ENCODE measurements at places on chromosomes 5 and 9.
A peak's percentile ranks its signal among the peaks of the same experiment; 100 is the strongest.

GRCh38 chr9:105405514-105406131 is 42.2 kb upstream of the FSD1L start:
- peak; percentile 20 for DNase-seq

DNA sequence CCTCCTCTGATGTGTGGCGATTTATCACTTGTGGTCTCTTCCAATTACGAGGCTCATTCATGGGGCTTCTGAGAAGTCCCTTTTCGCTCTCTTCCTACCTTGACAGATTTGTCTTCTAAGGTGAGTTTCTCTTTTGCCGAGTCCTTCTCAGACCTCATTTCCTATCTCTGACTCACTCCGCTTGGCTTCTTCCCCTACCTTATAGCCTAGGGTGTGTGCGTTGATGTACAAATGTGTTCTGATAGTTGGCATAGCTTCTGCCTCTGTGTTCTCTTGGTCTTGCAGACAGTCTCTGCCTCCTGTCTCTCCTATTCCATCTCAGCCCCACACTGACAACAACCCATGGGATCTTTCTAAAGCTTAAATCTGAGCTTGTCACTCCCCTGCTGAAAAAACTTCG is 56.9 kb upstream of the SHB start:
- no peak for DNase-seq

GRCh38 chr9:75906531-75906930 is 16.1 kb downstream of the PCSK5 start:
- no peak for DNase-seq

- peak; percentile 75 for DNase-seq
Observed at GRCh38 chr5:82004511-82004910, 32.7 kb downstream of the ATG10 start.

GRCh38 chr9:131045300-131046092 is 36.5 kb downstream of the LAMC3 start:
- DNase-seq: peak; percentile 49

DNA sequence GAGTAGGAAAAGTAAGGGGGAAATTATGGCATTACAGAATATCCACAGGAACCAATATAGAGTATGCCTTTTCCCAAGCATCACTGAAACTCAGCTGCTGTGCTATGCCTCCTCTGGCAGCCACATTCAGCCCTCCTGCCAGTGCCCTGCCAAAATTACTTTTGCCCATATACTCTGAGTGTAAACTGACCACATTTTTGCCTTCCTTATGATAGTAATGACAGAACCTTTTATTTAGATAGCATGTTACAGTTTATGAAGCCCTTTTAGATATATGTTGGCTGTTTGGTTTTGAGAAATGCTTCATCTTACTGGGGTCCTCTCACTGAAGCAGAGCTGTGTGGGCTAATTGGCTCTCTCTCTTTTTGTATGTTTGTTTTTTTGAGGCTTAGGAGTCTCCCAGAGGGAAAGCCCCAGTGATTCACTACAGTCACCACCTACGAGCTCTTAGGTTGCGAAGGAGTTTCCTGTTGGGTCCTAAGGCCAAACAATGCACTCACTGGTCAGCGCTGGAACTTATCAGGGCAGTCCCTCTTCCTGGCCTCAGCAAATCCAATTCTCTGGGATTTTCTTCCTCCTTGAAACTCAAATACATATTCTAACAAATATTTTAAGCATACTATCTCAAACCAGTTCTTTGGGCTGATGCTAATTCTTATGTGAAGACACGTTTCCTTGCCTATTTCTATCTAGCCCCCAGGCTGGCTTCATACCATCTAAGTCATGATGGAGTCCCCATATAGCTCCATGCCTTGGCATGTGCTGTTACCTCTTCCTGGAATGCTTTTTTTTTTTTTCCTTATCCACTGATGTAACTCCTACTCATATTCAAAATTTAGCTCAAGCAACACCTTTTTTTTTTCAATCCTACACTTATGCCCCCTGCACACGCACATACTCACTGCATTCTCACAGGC is 3.7 kb downstream of the PHF24 start:
- peak; percentile 84 for DNase-seq

- DNase-seq: no peak
Observed at GRCh38 chr5:133397348-133397747, 215.0 kb downstream of the FSTL4 start.

DNA sequence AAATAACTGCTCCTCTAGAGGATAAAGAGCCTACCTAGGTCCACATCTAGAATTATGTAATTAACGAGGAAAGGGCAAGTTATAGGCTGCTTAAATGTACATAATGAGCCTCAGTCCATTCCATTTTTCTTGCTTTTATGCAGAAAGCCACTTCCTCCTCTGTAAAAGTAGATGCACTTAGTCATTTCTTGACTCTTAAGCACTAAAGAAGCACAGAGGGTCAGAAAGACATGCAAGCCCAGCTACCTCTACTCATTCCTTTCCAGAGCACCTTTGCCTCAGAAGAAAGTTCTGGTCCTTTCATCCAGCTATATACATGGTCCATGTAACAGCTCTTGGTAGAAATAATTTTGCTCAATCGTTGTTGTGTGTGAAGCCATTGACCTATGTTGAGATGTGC is 308.0 kb upstream of the NREP start:
- no peak for DNase-seq

DNA sequence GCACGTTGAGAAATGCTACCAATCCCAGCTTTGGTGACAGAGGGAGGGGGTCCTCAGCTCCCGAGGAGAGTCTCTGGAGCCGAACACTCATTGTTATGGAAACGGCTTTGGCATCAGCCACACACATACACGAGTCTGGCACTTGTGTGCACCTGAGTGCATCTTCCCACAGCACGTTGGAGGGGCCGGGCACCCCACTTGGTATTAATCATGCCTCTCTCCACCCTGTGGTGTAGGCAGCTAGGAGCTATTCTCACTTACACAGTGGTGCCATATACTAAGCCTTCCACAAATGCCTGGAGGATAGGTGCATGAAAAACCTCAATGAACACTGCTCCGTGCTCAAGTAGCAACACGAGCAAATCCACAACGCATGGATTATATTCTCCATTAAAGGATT is 133.9 kb upstream of the PANK3 start:
- DNase-seq: no peak

- no peak for DNase-seq
Observed at GRCh38 chr5:131196331-131196730, 25.6 kb downstream of the LYRM7 start.

DNA sequence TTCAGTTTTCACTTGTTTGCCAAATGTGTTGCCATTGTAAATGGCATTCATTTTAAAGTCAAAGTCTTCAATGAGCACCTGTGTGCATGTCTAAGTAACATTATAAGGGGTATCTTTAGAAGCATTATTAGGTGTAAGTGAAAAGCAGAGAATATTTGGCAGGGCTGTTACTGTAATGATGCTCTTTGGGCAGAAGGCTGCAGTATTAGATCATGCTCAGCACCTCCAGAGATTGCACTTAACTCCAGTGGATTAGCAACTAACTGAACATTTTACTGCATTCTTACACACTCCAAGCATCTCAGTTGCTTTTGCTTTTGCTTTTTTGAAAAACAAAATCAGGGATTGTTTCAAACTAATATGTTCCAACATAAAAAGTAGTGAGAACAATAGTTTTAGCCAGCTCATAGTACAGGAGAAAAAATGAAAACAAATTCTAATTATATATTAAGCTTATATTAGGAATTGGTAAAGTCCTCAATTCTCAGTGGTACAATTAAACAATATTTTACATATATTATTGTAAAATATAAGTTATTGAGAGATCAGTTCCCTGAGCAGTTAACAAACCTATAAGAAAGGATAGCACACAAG is 1740.9 kb upstream of the CDH9 start:
- no peak for DNase-seq

- DNase-seq: peak; percentile 48
Observed at GRCh38 chr5:173281910-173282309, 46.3 kb downstream of the STC2 start.
